Head of caudate nucleus (tissue), 42 donors: ENCODE measurements at places on chromosomes 13 and 19.
A peak's percentile ranks its signal among the peaks of the same experiment; 100 is the strongest.

- no peak for DNase-seq
Observed at GRCh38 chr13:56713656-56714055, 427.1 kb upstream of the PRR20A start.

- no peak for DNase-seq
Observed at GRCh38 chr13:27663947-27664346, 42.3 kb downstream of the POLR1D start.

GRCh38 chr13:99362362-99362761 lies 55.2 kb upstream of the GPR183 start:
- DNase-seq = no peak

- DNase-seq = no peak
Observed at GRCh38 chr13:44303681-44304432, 69.8 kb upstream of the SERP2 start.

DNA sequence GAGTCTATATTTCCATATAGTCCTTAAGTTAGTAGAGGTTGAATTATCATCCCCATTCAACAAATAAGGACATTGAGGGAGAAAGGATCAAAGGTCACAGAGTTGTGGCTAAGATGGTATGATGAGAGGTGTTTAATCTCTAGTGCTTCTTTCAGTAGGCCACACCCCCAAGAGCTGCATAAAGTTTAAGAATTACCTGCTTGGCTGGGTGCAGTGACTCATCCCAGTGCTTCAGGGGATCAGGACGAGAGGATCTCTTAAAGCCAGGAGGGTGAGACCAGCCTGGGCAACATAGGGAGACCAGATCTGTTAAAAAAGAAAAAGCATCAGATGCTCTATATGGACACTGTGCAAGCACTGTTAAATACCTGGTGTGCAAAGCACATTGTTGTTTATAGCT lies 560.0 kb upstream of the KLHL1 start:
- no peak for DNase-seq

GRCh38 chr13:58949646-58950045 lies 1214.1 kb downstream of the DIAPH3 start:
- no peak for DNase-seq

DNA sequence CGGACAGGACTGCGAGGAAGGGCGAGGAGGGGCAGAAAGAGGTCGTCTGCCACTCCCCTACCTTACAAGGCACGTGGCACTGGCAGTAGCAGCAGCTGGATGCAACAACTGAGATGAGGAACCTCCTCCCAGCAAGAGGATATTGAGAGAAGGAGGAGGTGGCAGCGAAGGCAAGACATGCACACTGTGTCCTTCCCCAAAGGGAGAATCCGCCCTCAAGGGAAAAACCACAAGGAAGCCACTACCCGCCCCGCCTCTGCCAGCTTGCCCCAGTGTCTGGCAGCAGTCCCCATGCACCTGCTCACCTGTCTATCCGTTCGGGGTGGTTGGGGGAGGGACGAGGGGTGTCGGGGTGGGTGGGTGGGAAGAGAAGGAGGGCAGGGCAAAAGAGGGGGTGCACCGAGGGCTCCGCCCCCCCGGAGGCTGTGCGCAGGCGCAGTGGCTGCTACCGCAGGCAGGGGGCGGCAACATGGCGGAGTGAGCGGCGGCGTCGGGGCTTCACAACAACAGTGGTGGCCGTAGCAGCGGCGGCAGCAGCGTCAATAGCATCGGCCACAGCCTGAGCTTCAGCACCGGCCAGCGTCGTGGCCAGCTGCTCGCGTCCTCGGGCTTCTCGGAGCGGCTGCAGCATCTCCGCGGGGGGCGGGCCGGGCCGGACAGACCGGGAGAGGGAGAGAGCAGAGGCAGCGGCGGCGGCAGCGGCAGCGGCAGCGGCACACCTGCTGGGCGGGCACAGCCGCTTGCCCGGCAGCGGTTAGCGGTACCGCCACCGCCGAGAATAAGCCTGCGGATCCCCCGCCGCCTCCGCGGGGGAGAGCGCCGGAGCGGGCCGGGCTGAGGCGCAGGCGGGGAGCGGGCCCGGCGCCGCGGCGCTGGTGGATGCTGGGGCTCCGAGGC lies at the start of gene NBEA:
NBEA (plus strand) TSS at position 436 of the 897 bp plus-strand sequence. CDS start 551 bp downstream, outside the sequence.
- DNase-seq = peak; percentile 93

DNA sequence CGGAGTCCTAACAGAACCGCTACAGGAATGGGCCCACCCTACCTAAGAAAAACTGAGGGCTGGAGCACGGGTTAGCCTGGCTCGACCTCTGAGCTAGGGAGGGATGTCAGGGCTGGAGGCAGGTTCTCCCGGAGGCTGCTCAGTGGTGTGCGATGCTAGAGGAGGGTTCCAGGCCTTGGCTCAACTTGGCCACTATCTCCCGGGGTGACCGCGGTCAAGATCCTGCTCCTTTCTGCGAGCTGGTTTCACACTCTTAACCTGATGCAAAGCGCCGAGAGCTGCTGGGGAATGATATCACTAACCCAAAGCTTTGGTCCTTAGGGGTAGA lies 301 bp downstream of the POP4 start:
- peak; percentile 7 for DNase-seq

DNA sequence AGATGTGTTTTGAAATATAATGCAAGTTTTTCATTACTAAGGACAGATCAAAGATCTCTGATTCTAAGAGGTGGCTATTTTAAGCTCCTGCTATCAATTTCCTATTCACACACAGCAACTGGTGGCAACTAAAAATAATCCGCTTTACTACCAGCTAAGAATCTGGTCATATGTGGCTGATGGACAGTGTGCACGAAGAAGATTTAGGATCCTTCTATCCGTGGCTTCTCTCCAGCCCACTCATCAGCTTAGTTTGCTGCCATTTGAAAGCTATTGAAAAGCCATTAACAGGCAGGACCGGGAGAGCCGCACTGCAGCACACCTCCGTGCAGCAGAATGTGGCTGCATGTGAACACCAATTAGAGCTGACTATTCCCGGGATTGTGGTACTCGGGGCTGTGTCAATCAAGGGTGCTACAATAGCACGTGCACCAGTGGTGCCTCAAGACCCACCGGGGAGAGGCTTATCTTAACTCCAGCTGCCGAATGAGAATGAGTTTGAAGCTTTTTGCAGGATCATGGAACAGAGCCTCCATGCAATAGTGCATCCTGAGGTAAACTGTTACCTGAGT lies at the start of gene MYO16:
MYO16 (plus strand) TSS at position 431 of the 572 bp plus-strand sequence. CDS start 234 bp downstream, outside the sequence.
- peak; percentile 13 for DNase-seq

- peak; percentile 60 for DNase-seq
Observed at GRCh38 chr19:49590971-49591730, at the start of gene PRR12. Gene PRR12 (plus strand): TSS chr19:49591182. CDS start chr19:49591655, 473 bp downstream.

DNA sequence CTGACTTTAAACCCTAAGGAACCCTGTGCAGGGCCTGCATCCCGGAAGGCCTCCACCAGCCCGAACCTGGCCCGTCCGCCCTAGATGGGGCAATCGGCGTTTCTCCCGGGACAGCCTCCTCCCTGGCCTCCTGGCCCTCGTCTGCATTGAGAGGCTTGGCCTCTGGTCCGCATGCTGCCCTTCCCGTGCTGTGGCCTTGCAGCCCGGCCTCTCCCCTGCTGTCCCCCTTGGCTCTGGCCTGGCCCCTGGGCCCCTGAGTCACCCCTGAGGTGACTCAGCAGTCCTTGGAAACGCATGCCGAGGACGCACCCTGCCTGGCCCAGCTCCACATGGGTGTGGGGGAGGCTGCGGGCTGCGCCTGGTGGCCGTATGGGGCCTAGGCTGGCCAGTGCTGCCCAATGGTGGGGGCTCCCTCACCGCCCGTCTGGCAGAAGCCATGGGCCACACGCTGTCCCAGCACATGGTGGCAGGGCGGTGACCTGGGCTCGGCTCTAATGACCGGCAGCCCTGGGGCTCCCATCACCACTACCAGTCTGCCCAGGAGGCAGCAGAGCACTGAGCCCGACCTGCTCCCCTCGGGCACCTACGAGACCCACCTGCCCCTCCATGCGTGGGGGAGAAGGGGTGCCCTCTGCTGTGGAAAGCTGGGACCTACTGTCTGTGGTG lies 25.7 kb downstream of the SH3GL1 start:
- no peak for DNase-seq

DNA sequence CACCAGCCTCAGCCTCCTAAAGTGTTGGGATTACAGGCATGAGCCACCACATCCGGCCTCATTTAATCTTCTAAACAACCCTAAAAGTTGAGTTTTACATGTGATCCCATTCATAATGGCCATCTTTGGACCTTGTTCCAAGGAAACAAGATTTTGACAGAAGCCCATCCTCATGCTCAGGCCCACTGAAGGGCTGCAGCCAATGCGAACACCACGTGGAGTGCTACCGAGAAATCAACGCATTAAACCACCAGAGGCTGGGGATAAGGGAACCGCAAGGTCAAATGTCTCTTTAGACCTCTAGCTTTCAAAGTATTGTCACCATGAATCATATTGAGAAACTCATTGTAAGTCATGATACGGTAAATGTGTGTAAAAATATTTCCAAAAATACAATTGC lies 49.4 kb upstream of the DOCK9 start:
- no peak for DNase-seq

DNA sequence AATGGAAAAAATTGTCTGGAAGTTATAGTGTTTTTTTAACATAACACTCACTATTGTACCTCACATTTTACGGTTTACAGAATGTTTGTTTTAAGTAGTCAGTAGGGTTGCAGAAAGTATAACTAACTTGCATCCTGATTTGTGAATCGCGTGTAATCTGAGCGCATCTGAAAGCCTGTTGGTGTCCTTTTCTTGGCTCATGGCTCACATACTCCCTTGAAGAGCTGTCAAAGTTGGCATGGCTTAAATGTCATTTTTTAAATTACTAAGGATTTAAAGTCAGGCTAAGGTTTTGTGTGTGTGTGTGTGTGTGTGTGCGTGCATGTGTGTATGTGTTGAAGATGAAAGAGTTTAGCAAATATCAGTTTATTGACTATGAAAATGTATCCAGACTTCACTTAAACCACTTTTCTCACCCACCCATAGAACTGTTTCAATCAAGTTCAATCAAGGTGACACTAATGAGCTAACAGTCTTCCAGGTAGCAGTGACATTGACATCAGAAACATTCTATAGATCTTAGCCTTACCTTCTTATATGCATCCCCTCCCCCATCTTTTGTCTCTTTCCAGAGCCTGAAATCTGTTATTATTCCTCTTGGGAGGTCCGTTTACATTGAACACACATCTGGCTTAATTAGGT lies 480.4 kb upstream of the SGCG start:
- no peak for DNase-seq

GRCh38 chr19:27676334-27676733 lies 1536.6 kb downstream of the UQCRFS1 start:
- no peak for DNase-seq
